ENCODE measurements at places on chromosomes 6 and 20.

GRCh38 chr6:138012682-138013081 is 94.5 kb downstream of the PERP start:
- no peak for DNase-seq

DNA sequence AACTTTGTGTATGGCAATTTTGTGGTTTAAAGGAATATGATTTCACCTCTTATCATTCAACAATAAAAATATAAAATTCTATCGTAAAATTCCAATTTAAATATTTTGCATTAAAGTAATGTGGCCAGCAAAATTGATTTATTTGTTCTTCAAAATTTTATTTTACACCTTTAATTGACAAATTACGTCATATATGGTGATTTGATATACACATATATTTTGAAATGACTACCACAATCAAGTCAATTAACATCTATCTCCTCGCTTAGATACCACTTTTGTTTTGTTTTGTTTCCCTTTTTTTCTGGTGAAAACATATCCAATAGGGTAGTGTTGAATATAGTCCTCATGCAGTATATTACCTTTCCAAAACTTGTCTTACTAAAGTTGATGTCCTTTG is 467.6 kb upstream of the HS3ST5 start:
- no peak for DNase-seq

DNA sequence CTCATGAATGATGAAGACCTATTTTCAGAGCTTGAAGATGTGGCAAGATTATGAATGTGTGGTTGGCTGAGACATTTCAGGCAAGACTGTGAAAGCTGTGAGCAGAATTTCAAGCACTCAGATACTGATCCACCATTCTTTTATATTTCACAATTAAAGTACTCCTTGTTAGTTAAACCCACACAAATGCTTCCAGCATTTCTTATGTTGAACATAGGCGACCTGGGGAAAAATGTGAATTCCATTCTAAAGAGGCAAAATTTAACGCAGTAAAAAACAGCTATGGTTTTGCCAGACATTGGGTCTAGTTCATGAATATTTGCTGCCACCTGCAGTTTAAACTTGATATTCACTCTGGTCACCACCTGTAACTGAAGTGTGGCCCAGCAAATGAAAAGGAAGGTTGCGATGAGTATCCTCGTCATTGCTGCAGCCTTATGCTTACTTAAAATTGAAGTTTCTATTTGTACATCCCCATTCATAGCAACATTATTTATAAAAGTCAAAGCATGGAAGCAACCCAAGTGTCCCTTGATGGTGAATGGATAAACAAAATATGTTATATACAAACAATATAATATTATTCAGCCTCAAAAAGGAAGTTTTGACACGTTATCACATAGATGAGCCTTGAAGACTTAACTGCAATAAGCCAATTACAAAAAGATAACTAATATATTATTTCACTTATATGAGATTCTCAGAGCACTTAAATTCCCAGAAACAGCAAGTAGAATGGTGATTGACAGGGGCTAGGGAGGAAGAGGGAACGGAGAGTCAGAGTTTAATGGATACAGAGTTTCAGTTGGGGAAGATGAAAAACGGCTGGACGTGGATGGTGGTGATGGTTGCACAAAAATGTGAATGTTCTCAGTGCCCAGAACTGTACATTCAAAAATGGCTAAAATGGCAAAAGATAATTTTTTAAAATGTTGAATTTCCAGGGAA is 32.4 kb upstream of the FAM184A start:
- peak; percentile 52 for DNase-seq

DNA sequence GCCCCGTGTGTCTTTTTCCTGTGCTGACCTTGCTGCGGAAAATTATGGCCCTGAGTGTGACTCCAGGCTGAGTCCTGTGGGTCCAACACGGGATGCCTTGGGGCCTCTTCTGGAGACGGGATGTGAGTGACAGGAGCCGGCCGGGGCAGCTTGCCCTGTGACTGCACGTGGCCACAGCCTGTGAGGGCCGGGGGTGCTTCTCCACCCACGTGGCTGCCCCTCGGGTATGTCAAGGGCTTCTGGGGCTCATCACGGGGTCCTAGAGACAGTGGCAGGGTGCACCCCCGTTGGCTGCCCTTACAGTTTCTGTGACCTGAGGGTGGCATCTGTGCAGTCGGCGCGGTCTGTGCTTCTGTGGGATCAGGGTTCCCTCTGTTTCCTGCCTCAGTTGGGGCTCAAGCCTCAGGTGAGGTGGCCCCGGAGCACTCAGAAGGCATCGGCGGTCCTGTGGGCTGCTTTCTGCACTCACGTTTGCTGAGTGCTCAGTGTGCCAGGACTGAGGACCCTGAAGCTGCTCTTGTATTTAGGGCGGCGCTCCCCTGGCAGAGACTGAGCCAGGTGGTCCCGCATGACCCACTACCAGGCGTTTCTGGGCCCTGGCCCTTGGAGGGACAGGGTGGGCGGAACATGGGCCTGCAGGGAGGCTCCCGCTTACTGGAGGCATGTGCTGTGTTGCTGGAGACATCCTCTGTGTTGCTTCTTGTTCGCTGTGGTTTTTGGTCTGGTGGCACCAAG is 5.4 kb downstream of the RTEL1 start:
- no peak for DNase-seq

GRCh38 chr6:42363926-42364849 is 87.5 kb downstream of the TRERF1 start:
- DNase-seq, result no peak

DNA sequence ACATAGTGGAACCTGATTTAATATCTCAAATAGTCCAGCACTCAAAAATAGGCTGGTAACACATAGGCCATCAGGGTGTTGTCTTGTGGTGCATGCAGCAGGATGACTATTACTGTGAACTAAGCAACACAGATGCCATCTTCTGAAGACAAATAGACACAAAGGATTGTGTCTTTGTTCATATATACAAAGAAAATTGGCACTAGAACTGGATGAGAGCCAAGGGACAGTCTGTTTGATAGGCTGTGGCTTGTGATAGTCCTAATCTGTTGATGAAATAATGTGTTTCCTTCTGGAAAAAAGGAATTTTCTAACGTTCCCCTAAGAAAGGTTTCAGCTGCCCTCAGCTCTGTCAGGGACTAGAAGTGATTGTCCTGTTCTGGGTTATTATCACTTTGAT is 129.8 kb downstream of the TPBG start:
- DNase-seq, result no peak

DNA sequence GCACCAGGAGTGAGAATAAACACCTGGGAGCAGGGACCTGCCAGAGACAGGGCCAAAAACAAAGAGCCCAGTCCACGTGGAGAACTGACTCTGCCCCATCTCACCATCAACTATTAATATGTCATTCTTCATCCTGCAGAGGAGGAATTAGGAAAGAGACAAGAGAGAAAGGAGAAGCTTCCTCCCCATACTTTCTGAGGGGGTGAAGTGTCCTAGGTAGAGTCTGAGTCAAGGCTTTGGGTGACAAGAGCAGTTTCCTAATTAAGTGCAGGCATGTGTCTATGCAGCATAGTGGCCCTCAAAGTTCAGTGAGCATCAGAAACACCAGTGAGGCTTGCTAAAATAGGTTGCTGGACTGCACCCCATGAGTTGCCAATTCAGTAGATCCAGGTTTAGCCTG is 40.7 kb upstream of the BMP2 start:
- DNase-seq, result no peak

DNA sequence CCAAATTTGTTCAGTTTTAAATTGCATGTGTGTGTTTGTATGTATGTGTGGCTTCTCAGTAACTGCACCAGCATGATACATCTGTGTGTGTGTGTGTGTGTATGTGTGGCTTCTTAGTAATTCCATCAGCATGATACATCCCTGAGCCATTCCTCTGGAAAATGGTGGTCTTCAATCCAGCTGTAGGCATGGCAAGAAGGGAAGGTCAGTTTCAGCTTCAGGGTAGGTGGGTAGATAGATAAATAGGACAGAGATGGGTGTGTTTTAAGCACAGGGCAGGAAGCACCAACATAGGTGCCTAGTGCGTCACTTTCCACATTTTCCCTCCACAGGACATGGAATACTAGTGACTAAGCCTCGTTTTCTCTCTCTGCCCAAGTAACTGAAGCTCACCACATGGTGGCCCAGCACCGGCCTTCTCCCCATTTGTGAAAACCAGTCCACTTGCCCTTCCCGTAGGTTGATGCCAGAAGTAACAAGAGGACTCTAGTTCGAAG is 82.9 kb downstream of the RPP40 start:
- DNase-seq, result peak; percentile 38

- DNase-seq, result no peak
Observed at GRCh38 chr6:155038104-155038503, 43.0 kb downstream of the TIAM2 start.

- DNase-seq, result no peak
Observed at GRCh38 chr6:1042583-1043457, 269.1 kb upstream of the FOXQ1 start.

GRCh38 chr6:82086944-82087343 is 160.6 kb downstream of the IBTK start:
- no peak for DNase-seq

DNA sequence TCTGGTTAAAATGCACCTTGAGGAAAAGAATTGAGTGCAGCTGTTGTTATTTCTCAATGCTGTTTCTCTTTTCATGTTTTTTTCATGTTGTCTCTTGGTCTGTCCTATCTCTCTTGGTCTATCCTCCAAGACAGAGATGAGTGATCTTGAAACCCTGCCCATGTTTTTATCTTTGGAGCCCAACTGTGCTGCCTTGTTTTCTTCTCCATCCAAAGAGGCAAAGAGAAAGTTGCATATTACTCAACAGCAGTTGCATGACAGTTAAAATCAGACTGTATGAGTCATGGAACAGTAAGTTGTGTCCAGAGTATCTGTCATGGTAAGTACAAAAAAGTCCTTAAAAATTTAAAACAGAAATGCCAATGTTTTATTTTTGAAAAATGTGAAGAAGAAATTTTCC is 26.2 kb downstream of the BCAS1 start:
- DNase-seq, result peak; percentile 92

- DNase-seq, result peak; percentile 66
Observed at GRCh38 chr6:6320901-6321300, 439 bp upstream of the F13A1 start.

- no peak for DNase-seq
Observed at GRCh38 chr20:41571006-41571405, 47.2 kb downstream of the CHD6 start.

DNA sequence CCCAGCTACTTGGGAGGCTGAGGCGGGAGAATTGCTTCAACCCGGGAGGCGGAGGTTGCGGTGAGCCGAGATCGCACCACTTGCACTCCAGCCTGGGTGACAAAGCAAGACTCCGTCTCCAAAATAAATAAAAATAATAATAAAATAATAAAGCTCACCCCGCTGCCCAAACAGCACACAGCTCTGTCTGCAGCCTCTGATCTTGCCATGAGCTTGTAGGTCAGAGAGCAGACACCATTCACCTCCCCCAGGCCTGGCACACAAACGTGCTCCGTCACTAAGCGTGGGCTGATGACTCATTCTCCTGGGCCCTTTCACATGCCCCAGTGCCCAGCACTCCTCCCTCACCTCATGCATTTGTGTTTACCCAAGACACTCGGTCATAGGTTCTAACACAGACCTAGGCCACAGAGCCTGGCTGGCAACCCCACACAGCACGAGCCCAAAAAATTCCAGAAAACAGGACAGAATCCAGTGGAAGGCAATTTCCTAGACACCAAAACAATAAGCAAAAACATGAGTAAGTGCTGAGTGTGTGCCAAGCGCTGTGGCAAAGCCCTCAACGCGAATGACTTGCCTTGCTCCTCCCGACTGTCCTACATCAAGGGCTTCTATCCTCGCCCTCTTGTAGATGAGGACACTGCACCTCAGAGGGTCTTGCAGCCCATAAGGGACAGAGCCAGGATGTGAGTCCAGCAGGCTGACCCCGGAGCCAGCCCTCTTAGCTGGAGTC is 18.0 kb downstream of the ATP9A start:
- DNase-seq, result peak; percentile 94

GRCh38 chr6:35687658-35688604 is 784 bp downstream of the FKBP5 start:
- DNase-seq, result peak; percentile 33

DNA sequence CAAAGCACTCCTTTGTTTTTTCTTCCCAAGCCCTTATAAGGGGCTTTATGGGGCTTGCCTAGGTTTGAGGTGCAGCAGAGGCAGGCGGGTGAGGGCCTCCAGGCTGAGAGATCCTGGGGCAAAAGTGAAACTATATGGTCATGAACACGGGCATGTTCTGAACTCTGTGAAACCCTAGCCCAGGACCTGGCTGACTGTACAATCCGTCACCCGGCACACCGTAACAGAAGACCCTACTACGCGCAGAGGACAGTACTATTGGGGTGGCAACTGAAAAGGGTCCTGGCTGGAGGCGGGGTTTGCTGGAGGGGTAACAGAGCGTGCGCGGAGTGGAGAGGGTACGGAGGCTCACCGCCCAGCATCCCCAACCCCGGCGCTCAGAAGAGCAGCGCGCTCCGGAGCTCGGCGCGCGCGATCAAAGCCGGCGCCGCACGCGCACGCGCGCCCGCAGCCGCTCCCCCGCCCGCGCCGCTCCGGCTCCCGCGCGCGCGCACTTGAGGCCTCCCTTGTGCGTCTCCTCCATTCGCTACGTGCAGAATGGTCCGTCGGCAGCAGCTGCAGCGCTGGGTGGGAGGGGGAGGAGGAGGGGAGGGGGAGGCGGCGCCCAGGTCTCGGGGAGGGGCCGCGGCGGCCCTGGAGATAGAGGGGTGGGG is 54.2 kb downstream of the MRPL14 start:
- peak; percentile 84 for DNase-seq

- DNase-seq, result no peak
Observed at GRCh38 chr6:159056003-159056402, 11.2 kb upstream of the TAGAP start.

GRCh38 chr6:158768436-158768835 is 50.7 kb downstream of the EZR start:
- no peak for DNase-seq

GRCh38 chr6:47169785-47170616 is 127.9 kb upstream of the ADGRF1 start:
- peak; percentile 59 for DNase-seq

DNA sequence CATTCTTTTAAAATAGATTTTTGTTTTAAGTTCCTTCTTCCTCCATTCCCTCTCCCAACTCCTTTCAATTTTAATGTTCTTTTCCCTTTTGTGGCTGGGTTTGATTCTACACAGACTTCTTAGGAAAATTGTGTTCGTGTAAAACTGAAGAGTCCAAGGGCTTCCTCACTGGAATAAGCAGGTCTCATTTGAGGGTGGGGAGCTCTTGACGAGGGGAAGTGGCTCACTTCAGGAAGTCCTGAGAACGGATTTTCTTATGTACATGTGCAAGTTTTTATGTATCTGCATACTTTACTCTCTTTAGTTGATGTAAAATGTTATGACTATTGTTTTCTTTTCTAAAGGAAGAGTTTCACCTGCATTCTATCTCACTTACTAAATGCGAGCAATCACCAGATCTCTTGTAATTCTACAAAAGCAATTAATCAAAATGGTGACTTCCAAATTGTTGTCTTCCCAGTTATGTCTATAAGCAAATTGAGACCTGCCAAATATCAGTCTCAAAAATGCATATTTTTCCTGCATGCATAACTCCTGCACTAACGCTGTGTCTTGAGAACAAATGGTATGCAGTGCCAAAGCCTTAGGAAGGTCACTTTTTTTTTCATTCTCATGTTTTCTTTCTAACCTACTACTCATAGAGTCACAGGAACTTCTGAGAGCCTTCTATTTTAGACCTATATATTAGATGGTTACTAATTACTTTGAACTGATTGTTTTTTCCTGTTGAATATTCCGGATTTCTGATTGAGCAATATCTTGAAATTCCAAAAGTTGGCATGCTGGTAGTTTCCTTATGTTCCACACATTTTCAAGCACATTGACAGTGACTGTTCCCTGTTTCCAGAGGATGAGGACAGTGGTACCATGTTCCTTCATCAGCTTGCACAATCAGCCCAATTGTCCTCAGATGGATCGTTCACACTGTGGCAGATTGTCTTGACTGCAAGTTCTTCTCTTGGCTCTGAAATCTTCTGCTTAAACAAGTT is 251.9 kb upstream of the PRDM1 start:
- DNase-seq, result no peak
